ENCODE measurements at places on chromosomes 5 and 9. TPM values are rescaled to one million over a fixed set of nuclear protein-coding genes. Genes with fewer than 3 reads are reported as not detected.

GRCh38 chr5:113680534-113680933 is 167.0 kb downstream of the YTHDC2 start:
- no peaks in the 10 kb centered on the region for H3K36me3 ChIP-seq
- H3K4me1 ChIP-seq: peaks cover 24% of the 10 kb centered on the region
- no peak overlapping the region for H3K4me3 ChIP-seq
- no peak for DNase-seq
- H3K27ac ChIP-seq: peak overlapping the region; percentile 75

- H3K36me3 ChIP-seq: peaks cover 9% of the 10 kb centered on the region
- H3K4me3 ChIP-seq: no peak overlapping the region
- H3K27ac ChIP-seq: no peak overlapping the region
- peaks cover 12% of the 10 kb centered on the region for H3K27me3 ChIP-seq
- DNase-seq: no peak
These were observed 56.5 kb upstream of the IRX4 start for GRCh38 chr5:1939256-1939655.

GRCh38 chr9:103261951-103262350 is 266.8 kb downstream of the CYLC2 start:
- no peak overlapping the region for H3K27ac ChIP-seq
- no peaks in the 10 kb centered on the region for H3K27me3 ChIP-seq
- no peaks in the 10 kb centered on the region for H3K4me1 ChIP-seq
- H3K4me3 ChIP-seq: no peak overlapping the region
- no peak for DNase-seq

GRCh38 chr5:3604501-3604900 is 8.9 kb downstream of the IRX1 start:
- H3K36me3 ChIP-seq: peaks cover 14% of the 10 kb centered on the region
- no peak for DNase-seq

The INSL6 gene
- not detected for total RNA-seq

All from mesothelial cell of epicardium (in vitro differentiated cells).